Muscle of back (tissue), 13 donors: ENCODE measurements at places on chromosomes 12 and 14.

GRCh38 chr14:76767681-76768656 lies 6.7 kb downstream of the VASH1 start:
- peak; percentile 69 for DNase-seq

GRCh38 chr12:83622205-83622604 lies 935.5 kb downstream of the TMTC2 start:
- no peak for DNase-seq

DNA sequence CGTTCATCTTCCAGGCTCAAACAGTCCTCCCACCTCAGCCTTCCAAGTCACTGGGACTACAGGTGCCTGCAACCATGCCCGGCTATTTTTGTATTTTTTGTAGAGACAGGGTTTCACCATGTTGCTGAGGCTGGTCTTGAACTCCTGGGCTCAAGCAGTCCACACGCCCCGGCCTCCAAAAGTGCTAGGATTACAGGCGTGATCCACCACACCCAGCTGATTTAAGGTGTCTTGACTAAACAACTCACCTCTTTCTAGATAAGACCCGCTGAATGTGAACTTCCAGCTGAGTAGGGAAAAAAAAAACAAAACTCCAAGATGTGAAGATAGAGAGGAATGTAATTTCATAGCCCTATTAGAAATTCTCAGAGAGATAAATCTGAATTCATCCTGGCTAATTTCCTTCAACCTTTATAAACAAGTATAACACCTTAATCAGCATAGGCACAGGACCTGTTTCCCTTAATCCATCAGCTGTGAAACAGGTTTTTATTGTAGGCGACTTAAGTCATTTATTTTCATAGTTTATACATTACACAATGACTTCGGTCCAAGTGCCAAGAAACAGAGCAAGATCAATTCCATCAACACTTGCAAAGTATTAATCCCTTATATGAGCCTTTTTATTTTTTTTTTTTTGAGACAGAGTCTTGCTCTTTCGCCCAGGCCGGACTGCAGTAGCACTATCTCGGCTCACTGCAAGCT lies 51.5 kb downstream of the HCAR2 start:
- DNase-seq = no peak

DNA sequence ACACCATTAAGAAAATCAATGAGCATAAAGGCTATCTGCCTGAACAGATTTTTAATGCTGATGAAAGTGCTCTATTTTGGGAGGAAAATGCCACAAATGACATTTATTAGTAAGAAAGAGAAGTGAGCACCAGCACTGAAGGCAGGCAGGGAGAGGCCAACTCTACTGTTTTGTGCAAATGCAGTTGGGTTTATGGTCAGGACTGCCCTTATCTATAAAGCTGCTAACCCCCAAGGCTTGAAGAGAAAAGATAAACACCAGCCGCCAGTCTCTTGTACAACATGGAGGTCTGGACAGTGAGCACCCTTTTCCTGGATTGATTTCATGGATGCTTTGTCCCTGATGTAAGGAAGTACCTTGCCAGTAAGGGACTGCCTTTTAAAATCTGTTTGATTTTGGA lies 246.8 kb upstream of the SFSWAP start:
- DNase-seq = no peak

DNA sequence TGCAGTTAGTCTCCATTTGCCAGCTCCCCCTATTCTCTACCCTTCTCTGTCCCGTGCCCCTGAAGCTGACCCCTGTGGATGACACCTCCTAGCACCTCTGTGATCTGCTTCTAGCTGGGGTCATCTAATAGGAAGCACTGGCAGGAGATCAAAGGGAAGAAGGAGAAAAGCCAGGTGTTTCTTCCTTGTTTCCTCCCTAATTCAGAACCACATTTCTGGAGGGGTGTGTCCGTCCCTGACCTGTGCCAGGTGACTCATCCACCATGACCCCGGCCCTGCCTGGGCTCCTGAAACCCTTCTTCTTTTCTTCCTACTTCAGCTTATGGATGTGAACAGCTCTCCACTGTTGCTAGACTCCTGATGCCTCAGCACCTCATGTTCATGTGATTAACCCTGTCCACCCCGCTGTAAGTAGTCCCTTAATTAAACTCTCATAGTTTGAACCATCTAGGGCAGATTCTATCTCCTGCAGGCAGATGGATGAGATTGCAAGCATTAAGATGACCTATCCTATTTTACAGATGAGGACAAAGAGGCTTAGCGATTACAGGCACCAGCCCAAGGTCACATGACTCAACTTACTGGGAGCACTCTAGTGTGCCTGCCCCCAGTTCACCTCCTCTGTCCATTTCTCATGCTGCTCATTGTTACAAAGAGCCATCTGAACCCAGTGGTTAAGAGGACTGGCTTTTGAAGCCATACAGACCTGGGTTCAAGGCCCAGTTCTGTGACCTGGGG lies 770.5 kb downstream of the MED13L start:
- no peak for DNase-seq

DNA sequence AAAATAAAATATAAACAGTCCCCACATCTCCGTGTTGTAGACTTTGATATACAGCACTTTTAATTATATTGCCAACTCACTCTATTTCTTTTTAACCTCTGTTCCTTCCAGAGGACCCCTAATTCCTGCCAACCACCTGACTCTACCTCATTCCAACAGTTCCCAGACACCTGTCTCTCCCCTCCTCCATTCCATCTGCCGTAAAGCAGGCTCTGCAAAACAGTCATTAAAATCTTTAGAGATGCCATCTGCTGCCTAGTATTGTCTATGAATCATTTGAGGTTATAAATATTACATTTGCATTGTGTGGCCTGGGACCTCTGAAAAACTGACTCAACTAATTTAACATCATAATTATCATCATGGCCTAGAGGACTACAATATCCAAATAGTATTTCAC lies 148.8 kb upstream of the DCN start:
- DNase-seq = no peak

DNA sequence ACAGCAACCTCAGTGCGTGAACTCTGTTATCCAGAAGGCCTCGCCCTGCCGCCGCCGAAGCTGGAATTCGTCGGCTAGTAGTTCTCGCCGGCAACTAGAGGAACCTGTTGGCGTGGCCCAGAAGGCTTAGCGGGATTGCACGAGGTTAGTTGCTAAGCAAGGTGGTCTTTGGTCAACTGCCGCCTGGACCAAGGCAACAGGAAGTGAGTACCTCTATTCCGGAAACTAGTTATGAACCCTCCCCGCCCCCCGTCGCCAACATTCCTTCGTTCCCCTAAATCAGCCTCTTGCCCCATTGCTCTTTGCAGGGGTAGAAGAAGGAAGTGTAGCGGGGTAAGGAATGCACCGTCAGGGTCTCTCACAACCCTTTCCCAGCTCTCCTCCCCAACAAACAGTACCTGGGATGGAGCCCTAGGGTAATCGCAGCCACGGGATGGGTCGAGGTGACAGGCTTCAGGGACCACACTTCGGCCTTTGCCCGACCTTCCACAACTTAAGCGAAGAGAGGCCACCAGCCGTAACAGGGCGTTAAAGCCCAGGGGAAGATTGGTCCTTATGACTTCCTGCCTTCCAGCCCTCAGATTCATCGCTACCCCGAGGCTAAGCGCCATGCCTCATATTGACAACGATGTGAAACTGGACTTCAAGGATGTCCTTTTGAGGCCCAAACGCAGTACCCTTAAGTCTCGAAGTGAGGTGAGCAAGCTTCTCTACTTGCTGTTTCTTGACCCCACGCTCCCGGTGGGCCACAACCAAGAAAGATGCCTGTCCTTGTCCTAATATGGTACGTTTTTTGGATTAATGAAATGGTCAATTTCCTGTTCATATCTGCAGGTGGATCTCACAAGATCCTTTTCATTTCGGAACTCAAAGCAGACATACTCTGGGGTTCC lies at the start of gene GMPR2:
TSS of gene GMPR2 (plus strand) at position 285 of the 893 bp plus-strand sequence. CDS start at position 610, 325 bp downstream.
- no peak for DNase-seq

DNA sequence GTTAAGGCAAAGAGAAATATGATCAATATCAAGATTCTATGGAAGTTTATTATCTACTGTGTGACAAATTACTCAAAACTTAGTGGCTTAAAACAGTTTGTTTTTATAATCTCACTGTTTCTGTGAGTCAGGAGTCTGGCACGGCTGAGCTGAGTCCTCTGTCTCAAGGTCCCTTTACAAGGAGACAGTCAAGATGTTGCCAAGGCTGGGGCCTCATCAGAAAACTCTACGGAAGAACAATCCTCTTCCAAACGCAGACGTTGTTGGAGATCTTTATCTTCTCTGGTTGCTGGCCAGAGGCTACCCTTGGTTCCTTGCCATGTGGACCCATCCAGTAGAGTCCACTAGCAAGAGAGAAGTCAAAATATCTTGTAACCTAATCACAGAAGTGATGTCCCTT lies 100.6 kb upstream of the CCND2 start:
- DNase-seq = no peak

DNA sequence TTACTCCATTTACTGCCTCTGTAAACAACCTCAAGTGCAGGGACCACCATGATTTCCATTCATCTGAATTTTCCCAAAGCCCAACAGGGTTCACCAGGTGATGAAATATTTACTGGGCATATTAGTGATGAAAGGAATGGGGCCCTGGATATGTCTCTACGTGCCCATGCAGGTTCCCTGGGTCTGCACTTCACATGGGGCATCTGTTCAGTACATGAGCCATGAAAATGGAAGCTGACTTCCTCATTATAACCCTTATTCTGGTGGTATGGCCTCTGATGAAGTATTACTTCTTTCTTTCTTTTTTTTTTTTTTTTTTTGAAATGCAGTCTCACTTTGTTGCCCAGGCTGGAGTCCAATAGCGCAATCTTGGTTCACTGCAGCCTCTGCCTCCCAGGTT lies 26.5 kb upstream of the CORO1C start:
- no peak for DNase-seq

DNA sequence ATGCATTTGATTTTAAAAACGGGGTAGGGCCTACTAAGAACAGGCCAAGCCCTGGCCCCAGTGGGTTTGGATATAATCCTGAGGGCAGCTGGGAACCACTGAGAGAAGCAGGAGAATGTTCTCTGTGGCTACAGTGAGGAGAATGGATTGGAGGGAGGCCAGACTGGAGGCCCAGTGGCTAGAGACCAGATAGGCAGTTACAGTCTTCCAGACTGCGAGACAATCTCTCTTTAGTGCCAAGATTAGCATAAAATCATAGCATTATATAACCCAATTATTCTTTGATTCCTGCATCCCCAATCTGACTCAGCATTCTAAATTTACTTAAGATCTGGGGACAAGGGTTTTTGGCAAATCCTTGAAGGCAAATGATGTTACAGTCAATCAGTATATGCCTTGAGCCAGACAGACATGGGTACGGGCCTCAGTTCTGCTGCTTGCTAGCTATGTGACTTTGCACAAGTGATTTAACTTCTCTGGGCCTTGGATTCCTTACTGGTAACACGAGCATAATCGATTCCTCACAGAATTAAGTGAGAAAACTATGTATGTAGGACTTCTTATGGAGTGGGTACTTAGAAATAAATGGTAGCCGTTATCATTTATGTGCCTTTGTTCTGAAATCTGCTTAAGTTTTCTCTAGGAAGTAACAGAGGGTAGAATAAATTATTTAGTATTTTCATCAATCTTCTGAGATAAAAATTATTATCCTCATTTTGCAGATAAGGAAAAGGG lies 18.3 kb downstream of the NINJ2 start:
- DNase-seq = no peak

- no peak for DNase-seq
Measured at GRCh38 chr12:109735825-109736551, 22.4 kb downstream of the FAM222A start.

GRCh38 chr12:85007836-85008235 lies 28.2 kb downstream of the TSPAN19 start:
- DNase-seq = no peak

DNA sequence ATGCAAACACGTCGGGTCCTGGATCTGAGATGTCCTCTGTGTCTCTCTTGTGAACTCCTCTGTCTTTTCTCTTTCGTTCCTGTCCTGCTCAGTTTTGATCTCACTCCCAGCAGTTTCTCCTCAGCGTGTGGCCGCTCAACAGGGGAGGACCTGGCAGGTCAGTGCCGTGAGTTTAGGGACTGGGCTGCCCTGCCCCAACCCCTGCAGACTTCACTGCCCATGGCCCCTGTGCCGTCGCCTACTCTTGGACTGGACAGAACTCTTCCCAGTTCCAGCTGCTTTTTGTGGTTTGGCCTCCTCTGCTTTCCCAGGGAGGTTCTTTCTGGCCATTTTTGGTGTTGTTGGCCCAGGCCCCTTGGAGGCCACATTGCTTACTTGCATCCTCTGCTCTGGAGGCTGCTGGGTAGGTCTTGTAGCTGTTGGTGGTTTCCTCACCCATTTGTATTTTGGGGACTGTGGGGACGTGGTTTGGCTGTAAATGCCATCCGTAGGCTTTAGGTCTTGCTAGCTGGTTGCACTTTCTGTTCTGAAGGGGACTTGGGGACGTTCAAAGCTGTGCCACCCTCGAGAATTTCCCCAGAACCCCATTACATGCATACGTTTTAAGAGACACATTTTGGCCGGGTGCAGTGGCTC lies 20.0 kb upstream of the DNAH10 start:
- DNase-seq = no peak

GRCh38 chr12:7434670-7435069 lies 9.3 kb downstream of the CD163L1 start:
- DNase-seq = no peak

- DNase-seq = no peak
Measured at GRCh38 chr12:119505001-119505400, 88.6 kb upstream of the TMEM233 start.

GRCh38 chr14:68235011-68235410 lies 415.4 kb downstream of the RAD51B start:
- DNase-seq = no peak

GRCh38 chr14:71720978-71721624 lies 211.1 kb upstream of the RGS6 start:
- DNase-seq = peak; percentile 55

- DNase-seq = no peak
Measured at GRCh38 chr14:59398841-59399240, 66.3 kb downstream of the GPR135 start.

- DNase-seq = peak; percentile 39
Measured at GRCh38 chr12:1533602-1534304, 60.6 kb downstream of the FBXL14 start.

- DNase-seq = no peak
Measured at GRCh38 chr12:50750366-50750765, 13.5 kb upstream of the ATF1 start.

DNA sequence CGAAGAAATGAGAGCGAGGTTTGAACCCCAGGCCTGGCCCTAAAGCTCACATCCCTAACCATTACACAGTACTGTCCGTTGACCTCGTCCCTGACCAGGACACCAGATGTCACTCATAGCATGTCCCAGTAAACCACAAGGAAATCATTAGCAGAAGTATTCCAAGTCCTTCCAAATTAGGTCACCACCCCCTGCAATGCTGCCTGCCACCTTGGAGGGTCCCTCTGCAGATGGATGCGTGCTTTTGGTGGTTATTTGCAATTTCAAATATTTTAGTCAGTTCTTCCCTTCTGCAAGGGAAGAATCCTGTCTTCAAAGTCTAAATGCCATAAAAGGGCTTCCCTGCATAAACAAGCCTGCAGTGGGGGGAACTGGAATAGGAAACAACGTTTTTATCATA lies 71.3 kb downstream of the CLMN start:
- no peak for DNase-seq
